ENCODE measurements at places on chromosomes 5 and 9.

DNA sequence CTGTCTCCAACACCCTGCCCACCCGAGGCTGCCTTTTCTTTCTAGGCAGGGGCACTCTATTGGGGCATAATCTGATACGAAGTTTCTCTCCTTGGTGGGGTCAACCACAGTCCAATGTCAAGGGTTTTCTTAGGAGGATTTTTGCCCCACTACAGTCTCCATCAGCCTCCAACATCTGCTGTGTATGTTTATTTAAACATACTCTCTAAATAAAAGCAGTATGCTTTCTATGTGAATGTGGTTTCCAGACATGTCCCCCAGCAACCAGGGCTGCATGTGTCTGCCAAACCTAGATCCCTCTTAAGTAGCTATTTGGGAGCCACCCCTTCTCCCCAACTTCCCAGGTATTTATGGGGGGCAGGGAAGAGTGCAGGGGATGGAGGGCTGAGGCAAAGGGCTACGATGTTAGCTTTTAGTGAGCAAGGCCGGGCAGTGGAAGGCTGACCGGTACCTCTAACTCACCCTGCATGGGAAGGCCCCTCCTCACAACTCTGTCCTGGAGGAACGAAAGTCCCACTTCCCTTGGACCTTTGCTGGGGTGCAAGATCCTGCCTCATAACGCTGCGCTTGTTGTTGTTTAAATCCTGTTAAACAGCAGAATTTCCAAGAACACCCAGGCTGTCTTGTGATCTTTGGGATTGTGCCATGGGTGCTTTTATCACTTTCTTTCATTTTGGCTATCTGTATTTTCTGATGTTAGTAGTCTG, 75.4 kb downstream of the NREP start:
- no peak for DNase-seq

GRCh38 chr9:136707849-136708517, 4.4 kb upstream of the DIPK1B start:
- no peak for DNase-seq

DNA sequence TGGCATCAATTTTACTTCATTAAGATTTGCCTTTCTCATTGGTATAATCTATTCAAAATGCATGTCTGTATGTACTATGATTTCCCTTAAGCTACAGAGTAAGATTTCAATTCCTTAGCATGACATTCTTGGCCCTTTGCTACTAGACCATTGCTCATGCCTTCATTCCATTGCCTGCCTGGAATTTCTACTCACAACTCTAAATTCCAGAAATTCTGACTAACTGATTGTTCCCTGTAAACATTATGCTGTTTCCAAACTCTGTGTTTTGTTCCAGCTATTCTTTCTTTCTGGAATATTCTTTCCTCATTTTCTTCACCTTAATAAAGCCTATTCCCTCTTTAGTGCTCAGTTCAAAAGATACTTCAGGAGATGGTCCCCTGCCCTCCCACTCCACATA, 568.8 kb upstream of the SEMA6A start:
- no peak for DNase-seq

- DNase-seq: no peak
Measured at GRCh38 chr9:124271660-124272059, 13.9 kb downstream of the NEK6 start.

- DNase-seq: no peak
Measured at GRCh38 chr5:78041805-78042204, 252.7 kb downstream of the AP3B1 start.

DNA sequence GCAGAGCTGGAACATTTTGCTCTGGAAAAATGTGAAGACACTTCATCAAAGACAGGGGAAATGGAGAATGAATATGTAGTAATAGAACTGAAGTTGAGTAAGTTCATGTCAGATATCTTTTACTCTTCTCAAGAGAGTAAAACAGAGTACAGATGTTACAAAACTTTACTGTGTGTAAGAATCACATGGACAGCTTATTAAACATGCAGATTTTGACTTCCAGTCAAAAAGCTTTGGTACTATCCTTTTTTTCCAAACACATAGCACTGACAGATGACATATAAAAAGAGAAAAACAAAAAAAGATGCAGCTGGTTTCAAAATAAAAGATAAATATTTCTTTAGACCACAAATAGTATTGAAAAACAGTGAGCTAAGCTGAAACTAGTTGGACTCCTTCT, 115.4 kb downstream of the FBN2 start:
- no peak for DNase-seq

DNA sequence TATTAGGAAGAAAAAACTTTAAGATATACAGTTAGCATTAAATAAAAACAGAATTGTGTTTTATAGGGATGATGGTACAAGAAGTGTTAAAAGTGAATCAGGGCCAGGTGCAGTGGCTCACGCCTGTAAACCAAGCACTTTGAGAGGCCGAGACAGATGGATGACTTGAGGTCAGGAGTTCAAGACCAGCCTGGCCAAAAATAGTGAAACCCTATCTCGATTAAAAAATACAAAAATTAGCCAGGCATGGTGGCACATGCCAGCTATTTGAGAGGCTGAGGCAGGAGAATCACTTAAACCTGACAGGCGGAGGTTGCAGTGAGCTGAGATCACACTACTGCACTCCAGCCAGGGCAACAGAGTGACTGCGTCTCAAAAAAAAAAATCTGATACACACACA, 282.9 kb upstream of the ATP10B start:
- DNase-seq: no peak

DNA sequence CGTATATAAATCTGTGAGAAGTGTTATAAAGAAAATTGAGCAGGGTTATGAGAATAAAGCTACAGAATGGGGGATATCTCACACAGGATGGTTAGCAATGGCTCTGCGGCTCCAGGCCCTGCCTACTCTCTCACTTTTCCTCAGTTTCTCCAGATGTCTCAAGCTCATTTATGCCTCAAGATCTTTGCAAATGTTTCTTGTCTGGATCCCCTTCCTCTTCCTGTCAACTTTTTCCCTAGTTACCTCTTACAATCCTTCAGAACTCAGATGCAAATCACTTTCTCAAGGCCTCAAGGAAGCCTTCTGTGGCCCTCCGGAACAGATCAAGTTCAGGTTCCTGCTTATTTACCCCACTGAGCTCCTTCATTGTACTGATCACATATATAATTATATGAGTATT, 386.4 kb downstream of the RAB3C start:
- no peak for DNase-seq

DNA sequence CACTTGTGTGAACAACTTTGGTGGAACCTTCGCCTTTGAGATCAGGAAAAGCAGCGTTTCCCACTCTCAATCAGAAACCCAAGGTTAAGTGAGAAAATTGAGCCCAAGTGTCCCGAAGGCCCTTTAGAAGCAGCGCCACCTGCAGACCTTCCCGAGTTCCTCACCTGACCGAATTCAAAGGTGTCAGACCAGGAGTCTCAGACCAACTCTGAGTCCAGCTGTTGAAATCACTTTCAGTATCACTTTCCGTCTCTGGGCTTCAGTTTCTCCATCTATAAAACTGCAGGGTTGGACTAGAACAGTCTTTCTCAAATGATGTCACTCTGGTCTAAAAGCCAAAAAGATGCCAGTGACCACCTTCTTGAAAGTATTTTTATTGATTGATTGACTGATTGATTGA, 31.7 kb upstream of the GRHPR start:
- no peak for DNase-seq

DNA sequence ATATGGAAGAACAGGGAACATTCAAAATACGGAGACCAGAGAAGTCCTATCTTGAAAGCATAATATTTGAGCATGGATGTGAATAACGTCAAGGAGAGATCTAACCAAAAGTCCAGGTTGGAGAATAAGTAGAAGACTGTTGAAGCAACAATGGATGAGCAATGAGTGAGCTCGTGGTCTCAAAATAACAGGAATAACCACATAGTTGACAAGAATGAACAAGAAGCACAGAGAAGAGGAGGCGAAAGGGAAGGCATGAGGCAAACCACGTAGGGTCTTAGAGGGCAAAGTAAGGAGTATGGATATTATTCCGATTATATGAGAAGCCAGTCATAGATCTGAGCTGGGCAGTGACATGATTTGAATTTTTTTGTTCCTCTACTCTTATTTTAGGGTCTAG, 710.2 kb downstream of the BRINP1 start:
- DNase-seq: no peak

GRCh38 chr5:136141561-136141960, 8.9 kb downstream of the SMAD5 start:
- no peak for DNase-seq
